ENCODE measurements at places on chromosomes 6 and 20. TPM values are rescaled to one million over a fixed set of nuclear protein-coding genes. Genes with fewer than 3 reads are reported as not detected.
A peak's percentile ranks its signal among the peaks of the same experiment; 100 is the strongest.

The ROS1 gene
- total RNA-seq, result 1.7 TPM

The BPIFB3 gene
- total RNA-seq, result not detected

The IL20RA gene
- 11.8 TPM for total RNA-seq

The GUCA1A gene
- not detected for total RNA-seq

The RNF182 gene
- total RNA-seq, result not detected

- no peak for DNase-seq
Observed at GRCh38 chr6:133682506-133683307, 206.2 kb upstream of the TCF21 start.

- DNase-seq, result no peak
Observed at GRCh38 chr20:51680067-51680749, 88.0 kb downstream of the ATP9A start.

DNA sequence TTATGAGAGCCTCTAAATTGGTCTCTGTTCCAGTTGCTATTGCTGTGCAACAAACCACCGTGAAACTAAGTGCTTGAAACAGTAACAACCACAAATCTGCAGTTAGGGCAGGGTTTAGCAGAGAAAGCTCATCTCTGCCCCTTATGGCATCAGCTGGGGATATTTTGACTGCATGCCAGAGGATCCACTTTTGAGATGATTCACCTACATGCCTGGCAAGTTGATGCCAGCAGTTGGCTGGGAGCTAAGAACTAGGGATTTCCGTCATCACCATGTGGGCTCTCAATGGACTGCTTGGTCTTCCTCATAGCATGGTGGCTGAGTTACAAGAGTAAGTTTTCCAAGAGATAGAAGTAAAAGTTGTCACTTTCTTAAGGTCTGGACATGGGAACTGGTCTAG lies 35.1 kb downstream of the PLCB4 start:
- no peak for DNase-seq

- peak; percentile 12 for DNase-seq
Observed at GRCh38 chr6:31969712-31970603, 2.0 kb downstream of the DXO start.

- DNase-seq, result no peak
Observed at GRCh38 chr6:129755787-129756186, 45.8 kb upstream of the ARHGAP18 start.

DNA sequence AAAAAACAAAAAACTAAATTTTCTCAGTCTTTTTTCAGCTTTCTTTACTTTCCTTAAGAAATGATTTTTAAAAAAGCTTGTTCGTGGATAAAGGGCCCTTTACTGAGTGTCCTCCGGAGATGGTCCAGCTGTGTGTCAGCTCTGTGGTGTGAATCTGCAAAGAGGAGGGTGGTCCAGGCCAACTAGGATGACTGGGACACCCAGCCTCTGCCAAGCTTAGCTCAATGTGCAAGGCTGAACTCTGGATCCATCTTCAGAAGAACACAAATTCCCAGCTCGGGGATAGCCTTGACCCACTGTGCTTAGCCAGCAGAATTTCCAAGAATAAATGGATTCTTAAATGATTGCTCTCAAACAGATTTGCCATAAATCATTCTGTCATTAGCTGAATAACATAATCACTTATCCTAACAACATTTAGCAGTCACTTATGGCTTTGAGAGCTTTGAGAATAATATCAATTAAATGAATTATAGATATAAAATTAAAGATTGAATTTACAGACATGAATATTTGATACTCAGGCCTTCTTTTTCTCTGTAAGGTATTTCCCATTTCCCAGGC lies 14.2 kb upstream of the CALHM5 start:
- DNase-seq, result no peak

Data from left colon (tissue), 2 donors.